ENCODE measurements at places on chromosomes 2 and 18.

DNA sequence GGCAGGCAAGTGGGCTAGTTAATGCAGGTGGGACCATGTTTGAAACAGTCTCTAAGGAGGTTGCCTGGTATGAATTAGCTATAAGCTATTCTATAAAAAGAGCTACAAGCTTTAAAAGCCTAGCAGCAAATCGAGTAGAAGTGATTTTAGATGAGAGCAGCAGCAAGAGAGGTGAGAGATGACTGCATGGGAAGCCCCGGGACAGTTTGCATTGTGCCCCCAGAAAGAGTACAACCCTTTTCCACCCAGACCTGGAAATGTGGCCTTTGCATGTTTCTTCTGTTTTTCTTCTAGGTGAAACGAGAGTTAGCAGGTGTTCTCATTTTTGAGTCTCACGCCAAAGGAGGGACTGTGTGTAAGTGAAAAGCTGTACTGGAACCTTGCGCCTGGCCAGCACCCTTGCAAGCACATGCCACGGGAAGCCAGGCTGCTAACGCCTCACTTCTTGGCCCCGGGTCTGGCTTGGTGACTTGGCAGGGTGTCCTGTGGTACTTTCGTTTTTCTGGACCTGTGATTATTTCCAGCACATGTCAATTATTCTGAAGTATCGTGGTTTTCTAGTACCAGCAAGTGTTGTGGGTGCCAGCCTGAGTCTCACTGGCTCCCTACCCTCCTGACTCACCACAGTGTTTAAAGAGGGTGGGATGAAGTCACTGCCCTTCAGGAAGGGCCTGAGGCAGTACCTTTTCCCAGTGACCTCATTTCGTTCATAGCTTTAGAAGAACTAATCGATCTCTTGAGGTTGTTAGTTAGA, 90.3 kb upstream of the MAP3K20 start:
- DNase-seq, result no peak

DNA sequence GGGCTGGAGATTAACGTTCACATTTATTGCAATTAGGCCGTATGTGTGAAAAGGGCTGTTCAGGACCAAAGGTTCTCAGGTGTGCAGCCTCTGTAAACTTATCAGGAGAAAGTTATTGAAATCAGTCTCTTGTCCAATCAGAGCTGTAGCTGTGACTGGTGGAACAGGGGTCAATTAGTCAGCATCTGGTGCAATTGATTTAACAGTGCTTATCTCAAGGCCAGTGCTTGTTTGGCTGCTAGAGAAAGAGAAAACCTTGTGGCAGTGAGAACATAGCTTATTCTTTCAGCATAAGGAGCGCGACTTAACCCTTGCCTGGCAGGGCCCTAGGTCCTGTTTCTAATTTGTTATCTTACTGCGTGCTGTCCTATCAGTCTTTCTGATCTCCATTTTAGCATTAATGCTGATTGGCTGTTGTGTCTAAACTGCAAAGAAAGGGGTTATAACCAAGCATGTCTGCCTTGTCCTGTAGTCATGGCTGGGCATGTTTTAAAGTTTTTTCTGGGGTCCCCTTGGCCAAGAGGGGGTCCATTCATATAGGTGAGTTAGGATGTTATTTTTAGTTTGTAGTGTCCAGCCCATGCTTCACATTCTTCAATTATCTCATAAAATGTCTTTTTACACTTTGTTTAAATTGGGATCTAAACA, 66.4 kb downstream of the CYB5A start:
- no peak for DNase-seq

DNA sequence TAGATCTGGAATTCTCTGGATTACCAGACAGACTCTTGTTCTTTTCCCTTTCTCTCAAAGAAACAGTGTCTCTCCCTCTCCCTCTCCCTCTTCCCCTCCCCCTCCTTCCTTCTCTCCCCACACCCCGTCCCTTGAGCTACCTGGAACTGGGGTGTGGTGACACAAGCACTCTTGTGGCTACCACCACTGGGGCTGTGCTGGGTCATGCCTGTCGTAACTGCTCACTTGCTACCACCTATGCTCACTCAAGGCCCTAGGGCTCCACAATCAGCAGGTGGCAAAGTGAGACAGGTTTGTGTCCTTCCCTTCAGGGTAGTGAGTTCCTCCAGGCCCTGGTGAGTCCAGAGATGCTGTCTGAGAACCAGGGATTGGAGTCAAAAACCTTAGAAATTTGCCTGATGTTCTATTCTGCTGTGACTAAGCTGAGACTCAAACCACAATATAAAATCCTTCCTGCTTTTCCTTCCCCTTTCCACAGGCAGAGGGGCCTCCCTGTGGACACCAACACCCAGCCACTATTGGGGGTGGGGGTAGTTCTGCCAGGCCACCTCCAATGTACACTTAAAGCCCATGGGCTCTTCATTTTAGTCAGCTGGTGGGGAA, 70.8 kb downstream of the OXER1 start:
- DNase-seq, result no peak

DNA sequence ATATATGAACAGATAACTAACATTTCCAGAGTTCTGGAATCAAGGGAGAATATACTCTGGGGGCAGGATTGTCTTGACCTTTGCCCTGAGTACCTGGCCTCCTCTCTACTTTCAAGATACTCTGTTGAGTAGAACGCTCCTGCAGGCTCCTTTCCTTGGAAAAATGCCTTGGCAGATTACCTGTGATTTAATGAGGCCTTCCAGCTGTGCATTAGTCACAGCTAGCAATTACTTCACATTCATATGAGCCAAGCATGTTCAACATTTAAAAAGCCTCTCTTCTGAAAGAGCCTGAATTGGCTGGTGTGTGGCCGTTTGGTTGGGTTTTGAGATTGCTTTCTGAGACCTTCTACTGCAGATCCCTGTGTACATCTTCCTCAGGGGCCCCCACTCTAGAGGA, 142.2 kb downstream of the PLCL1 start:
- DNase-seq, result no peak

GRCh38 chr2:240642061-240642805, 17.0 kb downstream of the GPR35 start:
- DNase-seq, result no peak
